ENCODE measurements at places on chromosomes 2 and 18.
A peak's percentile ranks its signal among the peaks of the same experiment; 100 is the strongest.

DNA sequence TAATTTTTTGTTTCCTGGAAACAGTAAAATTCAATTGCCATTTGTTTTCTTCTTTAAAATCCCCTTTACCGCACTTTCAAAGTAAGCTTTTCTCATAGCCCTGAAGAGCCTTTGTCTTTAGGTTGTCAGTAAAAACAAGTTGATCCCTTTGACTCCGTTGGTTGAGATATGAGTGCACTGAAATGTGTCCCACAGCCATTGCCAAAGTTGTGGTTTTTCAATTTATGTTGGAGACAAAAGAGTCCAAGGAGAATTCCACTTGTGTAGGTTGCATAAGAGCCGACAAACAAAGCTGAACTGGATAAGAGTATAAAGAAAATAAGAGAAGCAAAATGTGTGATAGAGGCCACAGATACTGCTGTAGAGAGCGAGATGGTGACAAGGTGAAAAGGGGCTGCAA is 26.1 kb upstream of the HNMT start:
- DNase-seq: no peak

- no peak for DNase-seq
Observed at GRCh38 chr18:3162181-3162580, 57.6 kb downstream of the MYOM1 start.

- DNase-seq: peak; percentile 48
Observed at GRCh38 chr2:241741016-241741415, 6.6 kb downstream of the D2HGDH start.

DNA sequence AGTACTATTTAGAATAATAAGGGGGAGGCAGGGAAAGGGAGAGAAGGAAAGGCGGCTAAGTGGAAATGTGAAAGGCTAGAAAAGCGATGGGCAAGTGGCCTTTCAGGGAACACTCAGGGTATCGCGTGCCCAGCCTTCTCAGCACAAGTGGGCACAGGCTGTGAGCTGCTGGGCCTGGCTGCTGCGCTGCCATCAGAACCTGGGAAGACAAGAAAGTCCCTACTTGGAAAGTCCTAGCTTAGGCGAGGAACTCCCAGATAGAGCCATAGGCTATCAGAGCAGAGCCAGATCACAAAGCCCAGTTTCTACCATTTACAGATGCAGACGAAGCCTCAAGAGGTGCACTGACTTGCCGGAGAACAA is 9.8 kb upstream of the FZD7 start:
- DNase-seq: no peak

- DNase-seq: peak; percentile 84
Observed at GRCh38 chr2:218367415-218368149, 10.9 kb downstream of the CATIP start.

DNA sequence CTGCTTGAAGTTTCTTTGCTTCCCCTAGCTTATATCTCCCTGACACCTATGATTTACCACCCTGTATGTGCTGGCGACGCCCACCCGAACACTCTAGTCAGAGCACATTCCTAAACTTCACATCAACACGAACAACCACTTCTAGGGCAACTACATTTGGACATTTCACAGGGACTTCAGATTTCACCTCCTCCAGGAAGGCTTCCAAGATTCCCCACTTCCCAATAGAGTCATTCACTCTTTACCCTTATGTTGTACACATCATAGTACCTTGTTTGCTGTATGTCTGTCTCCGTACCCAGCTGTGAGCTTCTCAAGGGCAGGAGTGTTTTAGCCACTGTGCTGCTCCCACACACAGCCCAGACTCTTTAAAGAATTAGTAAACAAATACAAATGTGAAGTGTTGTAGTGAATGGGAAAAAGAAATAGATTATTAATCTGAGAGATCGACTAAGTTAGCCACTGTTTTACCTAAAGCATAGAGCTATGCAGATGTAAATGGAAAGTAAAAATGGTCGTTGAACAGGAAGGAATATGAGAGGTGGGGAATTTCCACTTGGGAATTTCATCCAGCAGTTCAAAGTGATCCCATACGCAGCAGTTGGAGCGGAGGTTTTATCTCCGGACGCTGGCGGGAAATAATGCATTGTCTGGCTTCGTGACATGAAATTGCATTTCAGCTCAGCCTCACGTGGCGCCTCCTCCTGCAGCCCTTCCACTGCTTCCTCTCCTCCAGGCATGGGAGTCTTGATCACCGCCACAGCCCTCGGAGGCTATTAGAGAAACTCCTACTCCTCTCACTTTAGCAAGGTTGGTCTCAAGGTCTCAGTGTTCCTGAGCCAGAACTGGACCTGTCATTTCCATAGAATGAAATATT is 233.4 kb upstream of the COPS8 start:
- DNase-seq: no peak
